EH (cell line): ENCODE measurements at places on chromosomes 3 and 15.

DNA sequence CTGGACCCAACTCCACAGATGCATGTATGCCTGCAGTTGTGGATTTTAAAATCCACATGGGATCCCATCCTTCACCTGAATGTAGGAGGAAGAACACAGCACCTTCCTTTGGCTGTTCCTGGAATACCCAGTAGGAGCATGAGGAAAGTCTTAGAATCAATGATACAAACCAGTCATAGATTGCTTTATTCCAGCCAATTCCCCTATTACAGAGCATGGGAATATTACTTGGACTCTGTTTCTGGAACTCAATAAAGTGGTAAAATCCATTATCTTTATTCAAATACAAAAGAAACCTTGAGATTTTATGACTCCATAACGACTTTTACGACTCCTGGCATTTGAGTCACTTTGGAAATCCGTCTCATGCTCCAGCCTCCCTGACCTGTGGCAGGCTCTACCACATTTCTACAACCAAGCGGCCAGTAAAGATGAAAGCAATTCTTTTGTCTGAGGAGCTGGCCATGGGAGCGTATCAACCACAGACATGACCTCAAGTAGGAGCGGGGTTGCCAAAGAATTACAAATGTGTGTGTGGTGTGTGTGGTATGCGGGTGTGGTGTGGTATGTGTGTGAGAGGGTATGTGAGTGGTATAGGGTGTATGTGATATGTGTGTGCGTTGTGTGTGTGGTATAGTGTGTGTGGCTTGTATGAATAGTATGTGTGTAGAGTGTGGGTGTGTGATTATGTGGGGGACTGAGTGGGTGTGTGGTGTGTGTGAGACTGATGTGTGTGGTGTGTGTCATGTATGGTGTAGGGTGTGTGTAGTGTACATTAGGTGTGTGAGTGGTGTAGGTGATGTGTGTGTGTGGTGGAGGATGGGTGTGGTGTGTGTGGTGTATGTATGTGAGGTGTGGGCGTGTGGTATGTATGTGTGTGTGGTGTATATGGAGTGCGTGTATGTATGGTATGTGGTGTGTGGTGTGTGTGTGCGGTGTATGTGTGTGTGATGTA, 40.0 kb downstream of the ARRDC4 start:
- DNase-seq = peak; percentile 86

DNA sequence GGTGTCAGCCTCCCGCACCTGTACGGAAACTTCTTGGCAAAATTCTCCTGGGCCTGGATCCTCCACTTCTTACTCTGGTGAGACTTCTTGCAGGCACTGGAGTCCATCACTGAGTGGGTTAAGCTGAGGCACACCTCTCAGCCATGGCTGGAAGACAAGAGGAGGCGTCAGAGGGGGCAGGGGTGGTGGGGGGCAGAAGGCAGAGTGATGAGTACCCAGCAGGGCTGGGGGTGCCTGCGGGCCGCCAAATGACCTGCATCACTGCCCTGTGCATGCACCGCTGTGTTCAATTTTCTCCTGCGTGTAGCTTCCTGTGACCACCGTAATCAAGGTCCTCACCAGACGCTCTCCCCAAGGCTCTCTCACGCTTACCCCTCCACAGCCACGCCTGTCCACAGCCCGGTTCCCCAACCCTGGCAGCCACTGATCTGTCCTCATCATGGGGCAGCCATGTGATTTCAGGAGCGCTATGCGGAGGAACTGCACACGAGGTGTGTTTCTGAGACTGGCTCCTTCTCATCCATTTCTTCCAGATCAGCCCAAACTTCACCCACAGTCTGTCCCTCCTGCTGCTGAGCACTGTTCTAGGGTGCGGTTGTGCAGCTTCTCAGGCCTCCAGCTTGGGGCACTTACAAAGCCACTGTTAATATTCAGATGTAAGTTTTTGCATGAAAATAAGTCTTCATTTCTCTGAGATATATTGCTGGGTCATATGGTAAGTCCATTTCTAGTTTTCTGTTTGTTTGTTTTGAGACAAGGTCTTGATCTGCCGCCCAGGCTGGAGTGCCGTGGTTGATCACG, 5.2 kb downstream of the C3orf22 start:
- DNase-seq = no peak

DNA sequence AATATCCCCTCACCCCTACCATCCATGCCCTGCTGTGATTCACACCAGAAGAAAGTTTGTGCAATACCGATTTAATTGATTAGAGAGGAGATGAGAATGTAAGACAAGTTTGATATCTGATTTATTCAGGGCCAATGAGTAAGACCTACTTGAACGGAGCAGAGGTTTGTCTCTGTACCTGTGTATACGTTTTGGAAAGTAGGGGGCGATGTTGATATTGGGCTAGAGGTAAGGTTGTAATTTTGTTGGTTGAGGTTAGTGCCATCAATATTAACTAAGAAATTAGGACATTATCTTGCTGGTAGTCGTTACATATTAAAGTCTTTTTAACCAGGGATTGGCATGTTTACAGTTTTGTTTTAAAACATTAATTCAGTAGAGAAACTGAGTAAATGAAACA, 20.5 kb downstream of the EAF2 start:
- DNase-seq = no peak

- DNase-seq = no peak
Measured at GRCh38 chr3:177015881-177016280, 181.4 kb downstream of the TBL1XR1 start.

DNA sequence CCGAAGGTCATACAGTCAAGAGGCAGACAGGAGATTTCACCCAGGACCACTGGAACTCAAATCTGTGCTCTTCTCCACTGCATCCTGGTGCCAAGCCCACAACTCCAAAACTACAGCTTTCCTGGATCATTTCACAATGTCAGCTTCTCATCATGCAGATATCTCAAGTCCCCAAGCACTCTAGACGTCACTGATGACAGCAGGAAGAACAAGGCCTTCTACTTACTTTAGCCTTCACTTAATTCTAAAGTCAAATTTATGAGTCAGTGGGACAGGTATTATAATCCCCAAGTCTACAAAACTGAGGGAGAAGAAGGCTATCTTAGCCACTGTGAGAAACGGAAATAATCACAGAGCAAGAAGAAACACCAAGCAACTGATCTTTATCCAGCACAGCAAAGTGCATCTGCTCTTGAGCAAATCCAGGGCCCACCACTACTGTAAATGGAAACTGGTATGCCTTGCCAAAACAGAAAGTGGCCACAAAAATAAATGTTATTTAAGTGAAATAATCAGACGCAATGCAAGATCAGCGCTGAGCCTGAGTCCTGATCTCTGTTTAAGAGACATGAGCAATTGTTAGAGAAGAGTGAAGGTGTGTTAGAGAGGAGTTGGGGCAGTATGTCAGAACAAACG, 928 bp downstream of the RAD18 start:
- DNase-seq = peak; percentile 32
